ENCODE measurements at places on chromosomes 13 and 19. TPM values are rescaled to one million over a fixed set of nuclear protein-coding genes. Genes with fewer than 3 reads are reported as not detected.

The IFNL1 gene
- not detected for total RNA-seq

The UPK1A gene
- not detected for total RNA-seq

GRCh38 chr13:39784347-39784746 is 128.9 kb downstream of the COG6 start:
- DNase-seq, result no peak

DNA sequence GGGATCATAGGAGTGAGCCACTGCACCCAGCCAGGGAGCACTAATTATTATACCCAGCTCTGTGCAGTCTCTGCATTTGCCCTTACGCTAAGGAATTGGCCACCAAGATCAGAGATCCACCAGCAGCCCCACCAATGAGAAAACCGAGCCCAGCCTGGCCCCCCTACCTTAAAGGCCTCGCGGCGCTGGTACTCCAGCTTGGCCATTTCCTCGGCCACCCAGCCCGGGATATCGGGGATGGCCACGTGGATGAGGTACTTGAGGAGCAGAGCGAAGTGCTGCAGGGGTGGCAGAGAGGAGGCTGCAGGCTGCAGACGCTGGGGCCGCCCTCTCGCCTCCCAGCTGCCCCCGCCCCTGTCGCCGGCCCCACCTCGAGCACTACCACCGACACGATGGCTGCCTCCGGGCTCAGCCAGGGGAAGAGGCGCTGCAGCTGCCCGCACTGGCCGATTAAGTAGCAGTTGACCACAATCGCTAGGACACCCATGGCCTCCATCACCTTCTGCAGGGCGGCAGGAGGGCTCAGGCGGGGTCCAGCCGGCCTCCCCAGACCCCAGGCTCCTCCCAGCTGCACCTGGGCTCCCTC is 7.5 kb downstream of the ANO8 start:
- no peak for DNase-seq

- no peak for DNase-seq
Observed at GRCh38 chr13:75224053-75224742, 257.8 kb downstream of the TBC1D4 start.

DNA sequence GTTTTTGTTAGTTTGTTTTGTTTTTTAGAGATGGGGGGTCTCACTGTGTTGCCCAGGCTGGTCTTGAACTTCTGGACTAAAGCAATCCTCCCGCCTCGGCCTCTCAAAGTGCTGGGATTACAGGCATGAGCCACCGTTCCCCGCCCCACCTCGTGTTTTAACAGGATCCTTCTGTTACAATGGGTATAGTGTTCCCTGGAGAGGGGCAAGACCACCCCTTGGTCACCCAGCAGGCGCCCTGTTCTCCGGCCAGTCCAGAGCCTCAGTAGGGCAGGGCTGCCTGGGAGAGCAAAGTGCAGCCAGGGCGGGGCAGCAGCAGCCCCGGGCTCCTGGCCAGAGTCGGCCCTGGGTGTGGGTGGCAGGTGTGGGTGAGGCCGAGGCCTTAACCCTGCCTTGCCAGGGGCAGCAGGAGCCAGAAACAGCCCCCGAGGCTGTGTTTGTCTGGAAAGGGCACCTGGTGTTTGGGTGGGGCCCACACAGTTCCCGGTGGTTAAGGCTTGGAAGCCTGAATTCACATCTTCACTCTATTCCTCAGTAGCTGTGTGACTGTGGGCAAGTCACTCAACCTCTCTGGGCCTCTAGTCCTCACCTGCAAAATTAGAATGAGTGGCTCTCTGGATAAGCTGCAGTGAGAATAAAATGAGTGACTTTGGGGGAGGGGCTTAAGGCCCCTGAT is 7.2 kb downstream of the VASP start:
- peak; percentile 33 for DNase-seq

GRCh38 chr13:60028021-60028420 is 135.7 kb downstream of the DIAPH3 start:
- no peak for DNase-seq

- DNase-seq, result no peak
Observed at GRCh38 chr19:49430172-49430677, 5.0 kb downstream of the GFY start.

GRCh38 chr19:45780146-45780447 is 2.2 kb downstream of the DMPK start:
- DNase-seq, result no peak

GRCh38 chr19:18861235-18861634 is 29.5 kb downstream of the UPF1 start:
- DNase-seq, result no peak

All from renal cortical epithelial cell (primary cell).